CD4-positive, alpha-beta T cell treated with Interferon gamma for 1 hour (primary cell): ENCODE measurements at places on chromosomes 7 and 10.

- DNase-seq: no peak
Measured at GRCh38 chr7:123755338-123755737, 6.5 kb upstream of the WASL start.

DNA sequence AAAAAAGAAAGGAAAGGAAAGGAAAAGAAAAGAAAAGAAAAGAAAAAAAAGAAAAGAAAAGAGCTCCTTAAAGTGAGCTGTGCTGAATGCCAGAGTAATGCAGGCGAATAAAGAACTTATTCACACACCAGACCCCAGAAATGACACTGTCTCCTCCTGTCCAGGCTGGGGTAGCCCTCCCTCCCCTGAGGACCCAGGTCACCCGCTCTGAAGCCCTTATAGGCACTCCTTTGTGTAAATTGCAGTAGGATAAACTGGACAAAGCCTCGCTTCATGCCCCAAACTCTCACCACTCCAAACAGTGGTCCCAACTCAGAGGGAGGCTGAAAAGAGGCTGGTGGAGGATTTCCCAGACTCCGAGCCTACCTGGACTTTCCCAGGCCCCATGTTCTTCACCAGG, 46.3 kb downstream of the PKD1L1 start:
- DNase-seq: no peak

GRCh38 chr7:27138472-27138871, 5.0 kb downstream of the HOXA5 start:
- no peak for DNase-seq

DNA sequence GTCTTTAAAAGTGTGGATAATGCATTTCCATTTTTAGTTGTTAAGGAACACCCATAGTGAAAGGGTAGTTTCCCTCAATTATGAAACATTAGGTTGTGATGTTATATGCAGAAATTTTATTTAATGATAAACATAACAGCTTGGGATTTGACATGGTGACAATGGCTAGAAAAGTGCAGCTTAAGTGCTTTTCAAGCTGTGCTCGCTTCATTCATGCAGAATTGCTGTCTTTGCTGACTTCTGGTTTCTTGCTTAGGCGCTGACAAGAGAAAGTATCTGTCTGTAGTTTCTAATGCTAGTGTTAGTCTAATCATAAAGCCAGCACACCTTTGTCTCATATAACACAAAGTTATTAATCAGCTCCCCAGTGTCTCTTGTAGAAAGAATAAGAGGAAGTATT, 170.0 kb downstream of the ARL5B start:
- no peak for DNase-seq

- no peak for DNase-seq
Measured at GRCh38 chr10:34413214-34413613, 401.9 kb downstream of the PARD3 start.

- DNase-seq: no peak
Measured at GRCh38 chr7:96985992-96986391, 19.4 kb upstream of the DLX6 start.

- no peak for DNase-seq
Measured at GRCh38 chr10:3530346-3530745, 254.7 kb downstream of the KLF6 start.

DNA sequence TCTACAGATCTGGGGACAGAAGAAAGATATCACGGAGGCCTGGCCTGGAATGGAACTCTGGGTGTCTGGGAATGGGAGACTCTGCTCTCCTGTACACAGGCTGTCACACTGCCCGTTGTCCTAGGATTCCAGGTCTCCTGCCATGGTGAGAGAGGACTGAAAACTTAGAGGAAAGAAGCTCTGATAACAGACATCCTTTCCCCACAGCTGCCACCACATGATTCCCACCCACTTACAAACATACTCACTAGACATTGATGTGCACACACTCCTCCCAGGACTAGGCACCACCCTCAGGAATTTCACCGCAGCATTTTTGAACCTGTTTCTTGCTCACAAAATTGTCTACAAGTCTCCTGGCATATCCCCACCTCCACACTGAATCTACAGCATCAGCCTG, 5.7 kb downstream of the ZNF92 start:
- DNase-seq: no peak

GRCh38 chr7:110397927-110398660, 692.8 kb upstream of the LRRN3 start:
- no peak for DNase-seq

- DNase-seq: no peak
Measured at GRCh38 chr7:80823057-80823456, 95.8 kb downstream of the SEMA3C start.

DNA sequence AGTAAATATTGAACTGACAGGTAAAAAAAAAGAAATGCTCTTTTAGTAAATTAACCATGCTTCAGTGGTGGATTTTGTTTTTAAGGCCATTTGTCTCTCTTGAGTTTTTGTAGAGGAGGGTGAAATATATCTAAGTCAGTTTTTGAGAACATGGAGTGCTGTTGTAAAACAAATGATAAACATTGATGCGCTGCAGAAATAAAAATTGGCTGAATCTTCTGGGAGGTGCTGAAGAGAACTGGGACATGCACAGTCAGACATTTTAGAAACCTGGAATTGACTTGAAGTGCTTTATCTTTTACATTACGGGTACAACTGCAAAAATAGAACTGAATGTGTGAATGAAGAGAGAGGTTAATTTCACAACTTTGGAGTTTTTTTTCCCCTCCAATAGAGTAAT, 203.0 kb upstream of the HDAC9 start:
- DNase-seq: no peak

GRCh38 chr7:101743995-101744360, 73.4 kb upstream of the CUX1 start:
- DNase-seq: no peak

DNA sequence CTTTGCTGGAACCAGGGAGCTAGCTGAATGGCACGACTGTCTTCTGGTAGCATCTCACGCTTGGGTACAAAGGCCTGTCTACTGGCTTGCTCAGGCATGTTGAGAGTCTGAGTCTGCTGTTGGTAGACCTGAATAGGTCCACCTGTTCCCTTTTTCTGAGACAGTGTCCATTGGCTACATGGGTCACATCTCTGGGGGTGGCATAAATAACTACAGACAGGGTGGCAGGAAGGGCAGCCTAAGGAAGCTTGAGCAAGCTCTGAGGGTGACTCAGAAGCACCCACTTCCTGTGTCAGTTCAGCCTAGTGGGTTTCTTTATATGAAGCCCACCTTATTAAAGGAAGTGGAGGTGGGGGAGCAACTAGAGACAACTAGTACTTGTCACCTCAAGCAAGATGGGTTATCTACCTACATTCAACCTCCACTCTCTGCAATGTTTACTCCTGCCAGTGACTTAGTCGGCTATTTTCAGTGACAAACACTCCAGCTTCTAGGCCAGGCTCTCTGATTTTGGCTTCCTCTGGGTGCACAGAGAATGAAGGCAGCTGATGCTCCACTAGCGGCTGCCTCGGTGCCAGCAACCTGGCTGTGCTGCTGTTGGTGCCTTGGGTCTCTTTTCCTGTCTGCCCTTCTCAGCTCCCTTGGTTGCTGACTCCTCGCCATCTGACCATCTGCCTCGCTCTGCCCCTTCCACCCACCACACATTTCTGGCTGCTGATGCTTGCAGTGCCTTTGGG, 5.7 kb upstream of the ZYX start:
- peak; percentile 58 for DNase-seq

DNA sequence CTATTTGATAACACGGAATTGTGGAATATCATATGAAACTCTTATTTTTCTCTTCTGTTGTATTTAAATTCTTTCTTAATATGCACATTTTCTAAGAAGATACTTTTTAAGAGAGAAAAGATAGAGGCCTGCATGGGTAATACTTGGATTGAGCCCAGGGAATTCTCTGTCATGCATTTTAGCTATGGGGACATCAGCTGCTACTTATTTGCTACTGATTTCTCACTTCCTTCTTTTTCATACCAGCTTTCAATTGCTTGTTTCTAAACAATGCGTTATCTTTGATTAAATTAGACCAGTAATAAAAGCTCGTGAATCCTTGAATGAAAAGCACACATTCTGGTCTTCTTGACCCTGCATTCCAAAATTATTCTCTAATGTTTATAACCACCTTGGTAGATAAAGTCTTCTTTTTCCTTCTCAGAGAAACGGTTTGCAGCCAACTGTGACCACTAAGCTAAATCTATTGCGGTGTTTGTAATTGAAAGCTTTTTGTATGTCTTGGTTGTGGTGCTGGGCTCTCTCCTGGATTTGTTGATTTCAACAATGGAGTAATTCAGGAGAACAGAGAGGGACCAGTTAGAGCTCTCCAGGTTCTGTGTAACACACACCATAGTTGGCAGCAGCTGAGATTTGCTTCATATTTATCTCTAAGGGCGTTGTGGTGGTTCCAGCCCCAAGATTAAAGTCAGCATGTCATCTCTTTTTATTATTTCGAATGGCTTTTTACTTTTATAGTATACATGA, 139.3 kb downstream of the PPP1R9A start:
- DNase-seq: no peak

DNA sequence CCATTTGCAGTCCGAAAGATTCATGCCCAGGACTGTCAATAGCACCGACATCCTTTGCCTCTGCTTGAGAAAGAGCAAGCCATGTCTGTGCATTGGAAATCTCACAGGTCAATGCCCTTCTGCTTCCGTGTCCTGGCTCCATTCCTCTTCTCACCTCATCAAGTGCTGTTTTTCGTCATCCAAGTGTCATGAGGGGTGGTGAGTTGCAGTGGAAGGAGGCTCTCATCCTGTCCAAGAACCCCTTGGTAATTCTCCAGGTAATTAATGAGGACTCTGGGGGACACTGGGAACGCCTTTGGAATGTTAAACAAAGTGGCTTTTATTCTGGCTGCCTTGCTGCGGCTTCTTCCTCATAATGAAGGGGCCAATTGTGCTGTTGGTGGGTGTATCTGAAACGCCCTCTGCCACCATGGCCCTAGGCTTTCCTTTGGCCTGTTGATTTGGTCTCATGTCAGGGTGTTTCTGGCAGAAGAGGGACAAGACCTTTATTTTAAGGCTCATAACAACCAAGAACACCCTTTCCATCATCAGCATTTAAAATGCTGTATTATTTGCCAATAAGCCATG, 57.7 kb downstream of the PPP1R3C start:
- DNase-seq: no peak
